AG08396 (cell line): ENCODE measurements at places on chromosomes 11 and 22.

DNA sequence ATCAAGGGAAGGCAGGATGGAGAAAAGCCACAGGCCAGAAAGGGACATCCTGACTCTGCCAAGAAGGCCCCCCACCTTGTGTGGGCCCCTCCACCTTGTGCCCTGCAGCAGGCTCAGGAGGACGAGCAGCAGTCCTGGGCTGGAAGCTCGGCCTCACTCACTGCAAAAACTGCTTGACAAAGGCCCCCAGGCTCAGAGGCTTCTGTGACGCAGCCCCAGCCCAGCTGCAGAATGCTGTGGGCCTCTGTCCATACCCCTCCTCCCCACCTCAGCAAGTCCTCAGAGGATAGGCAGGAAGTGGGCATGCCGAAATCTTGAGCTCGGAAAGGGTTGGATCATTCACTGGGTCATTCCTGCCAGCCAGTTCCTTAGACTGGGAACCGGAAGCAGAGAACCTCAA lies 61.9 kb downstream of the NRXN2 start:
- DNase-seq = no peak

DNA sequence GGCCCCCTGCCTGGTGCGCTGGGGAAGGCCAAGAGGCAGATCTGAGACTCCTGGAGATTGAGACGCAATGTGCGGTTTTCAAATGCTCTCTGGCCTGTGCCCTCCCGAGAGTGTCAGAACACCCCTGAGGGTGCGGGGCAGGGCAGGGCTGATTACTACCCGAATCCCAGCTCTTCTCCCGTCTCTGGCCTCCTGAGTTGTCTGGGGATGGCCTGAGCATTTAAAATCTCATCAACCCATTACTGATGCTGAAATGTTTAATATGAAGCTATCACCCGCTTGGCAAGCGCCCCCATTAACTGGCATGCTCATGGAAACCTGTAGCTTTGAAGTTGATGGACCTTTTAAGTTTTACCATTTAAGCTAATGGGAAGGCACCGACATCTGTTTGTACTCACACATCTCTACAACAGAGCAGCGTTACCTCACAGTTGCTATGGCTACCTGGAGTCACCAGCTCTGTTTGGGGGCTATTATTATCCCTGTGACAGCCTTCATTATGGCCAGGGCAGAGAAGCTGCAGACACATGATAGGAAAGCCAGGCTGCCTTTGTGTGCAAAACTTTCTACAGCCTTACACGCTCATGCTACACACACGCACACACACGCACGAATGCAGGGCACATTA lies 3.6 kb upstream of the MB start:
- DNase-seq = no peak

DNA sequence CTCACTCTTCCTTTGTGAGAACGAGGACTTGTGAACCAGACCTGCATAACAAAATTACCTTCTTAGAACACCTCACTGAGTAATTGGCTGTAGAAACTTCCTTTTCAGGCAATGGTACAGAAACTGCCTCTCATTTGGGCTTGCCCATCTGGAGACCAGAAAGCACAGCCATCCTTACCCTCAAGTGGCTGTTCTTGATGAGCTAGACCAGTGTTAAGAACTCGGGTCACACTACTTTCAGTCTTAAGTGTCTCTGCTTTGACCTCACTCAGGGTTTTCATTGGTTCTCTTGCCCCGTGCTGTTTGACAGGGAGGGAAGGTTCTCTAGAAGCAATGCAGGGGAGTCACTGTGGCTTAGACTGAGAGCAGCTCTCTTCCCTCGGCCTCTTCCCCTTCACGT lies 29.3 kb downstream of the NAT10 start:
- no peak for DNase-seq

GRCh38 chr11:114586797-114587196 lies 8.8 kb downstream of the NXPE4 start:
- no peak for DNase-seq

- no peak for DNase-seq
Measured at GRCh38 chr22:30354644-30355043, 2.0 kb downstream of the SF3A1 start.

DNA sequence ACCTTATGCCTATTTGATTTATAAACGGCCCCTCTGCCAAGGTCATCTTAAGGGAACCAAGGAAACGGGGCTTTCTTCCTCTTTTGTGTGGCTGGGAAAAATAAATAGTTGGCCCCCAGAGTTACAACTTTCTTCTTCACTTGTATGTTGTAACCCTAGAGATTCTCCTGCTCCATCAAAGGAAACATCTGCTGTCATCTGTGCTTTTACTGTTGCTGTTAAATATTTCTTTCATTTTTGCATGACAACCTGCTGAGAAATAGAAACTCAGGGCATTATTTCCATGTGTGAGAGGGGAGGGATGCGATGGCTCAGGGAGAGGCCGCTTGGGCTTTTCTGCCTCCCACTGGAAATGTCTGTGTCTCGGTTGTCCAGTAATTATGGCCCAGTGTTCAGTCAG lies 21.8 kb upstream of the CDC42EP2 start:
- DNase-seq = no peak
